ENCODE measurements at places on chromosomes 7 and 10.

- no peak for DNase-seq
Measured at GRCh38 chr7:71637578-71637977, 505.6 kb downstream of the GALNT17 start.

- no peak for DNase-seq
Measured at GRCh38 chr7:14196555-14196954, 207.1 kb upstream of the ETV1 start.

GRCh38 chr10:56632537-56632936 lies 271.5 kb upstream of the ZWINT start:
- DNase-seq = no peak

DNA sequence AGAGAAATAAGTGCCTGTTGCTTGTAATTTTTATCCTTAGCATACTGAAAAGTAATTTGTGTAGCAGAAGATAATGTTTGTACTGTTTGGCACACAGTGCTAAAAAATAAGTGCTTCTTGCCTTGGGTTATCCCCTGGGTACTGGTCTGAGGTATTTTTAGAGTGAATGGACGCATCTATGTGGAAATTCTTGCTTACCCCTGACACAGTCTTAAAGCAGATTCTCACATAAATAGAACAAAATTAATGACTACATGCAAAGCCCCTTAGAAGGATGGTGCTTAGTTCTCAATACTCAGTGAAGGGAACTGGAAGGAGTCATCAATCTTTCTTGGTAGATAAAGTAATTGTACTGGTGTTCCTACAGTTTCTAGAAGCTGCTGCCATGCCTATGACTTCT lies 548.6 kb downstream of the ARL4A start:
- DNase-seq = no peak

DNA sequence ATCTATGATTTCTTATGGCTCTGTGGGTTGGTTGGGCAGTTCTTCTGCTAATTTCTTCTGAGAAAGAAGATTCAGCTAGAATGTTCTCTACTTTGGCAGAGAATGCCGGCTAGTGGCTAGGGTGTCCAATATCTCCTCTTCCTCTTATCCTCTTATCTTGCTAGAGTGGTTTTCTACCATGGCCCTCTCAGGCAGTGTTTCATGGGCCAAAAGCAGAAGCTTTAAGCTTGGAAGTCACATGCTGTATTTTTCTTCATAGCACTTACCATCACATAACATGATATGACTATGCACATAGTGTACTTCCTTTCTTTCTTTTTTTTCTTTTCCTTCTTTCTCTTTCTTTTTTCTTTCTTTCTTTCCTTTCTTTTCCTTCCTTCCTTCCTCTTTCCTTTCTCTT lies 140.0 kb downstream of the ITGB8 start:
- no peak for DNase-seq

DNA sequence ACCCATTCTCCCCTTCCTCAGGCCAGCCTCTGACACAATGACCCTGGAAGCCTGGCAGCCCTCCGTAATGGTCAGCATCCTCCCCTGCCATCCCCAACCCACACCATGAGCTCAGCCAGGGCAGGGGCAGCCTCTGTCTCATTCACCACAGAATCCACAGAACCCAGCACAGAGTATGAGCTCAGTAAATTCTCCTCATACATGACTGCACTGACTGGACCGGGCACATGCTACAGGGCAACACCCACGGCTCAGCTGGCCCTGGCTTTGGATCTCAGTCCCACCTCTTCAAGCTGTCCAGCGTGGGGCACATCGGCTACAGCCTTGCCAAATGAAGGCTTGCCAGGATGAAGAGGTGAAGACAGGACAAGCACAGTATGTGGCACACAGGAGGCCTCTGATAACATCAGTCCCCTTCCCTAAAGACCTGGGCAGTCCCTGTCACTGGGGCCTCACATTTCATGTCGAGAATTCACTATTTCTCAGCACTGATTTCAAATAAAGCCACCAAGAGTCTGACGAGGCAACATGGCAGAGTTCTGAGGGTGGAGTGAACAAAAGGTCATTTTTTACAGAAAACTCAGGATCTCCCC lies 7.9 kb downstream of the GPRIN2 start:
- DNase-seq = no peak

DNA sequence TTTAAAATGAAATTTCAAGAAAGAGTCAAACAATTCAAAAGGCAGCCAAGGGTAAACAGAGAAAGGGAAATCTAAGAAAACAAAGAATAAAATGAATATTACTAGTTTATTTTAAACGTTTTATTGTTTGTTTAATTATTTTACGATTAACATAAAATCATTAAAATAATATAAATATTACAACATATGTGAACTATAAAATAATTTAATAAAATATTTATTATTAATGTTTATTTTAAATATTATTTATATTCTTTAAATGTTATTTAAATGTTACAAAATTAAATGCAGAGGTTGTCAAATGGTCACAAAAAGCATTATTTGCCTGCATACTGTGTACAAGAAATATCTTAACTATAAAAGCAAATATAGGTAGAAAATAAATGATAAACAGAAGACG lies 786.7 kb upstream of the GHITM start:
- DNase-seq = no peak

Measured in activated T-helper 1 cell treated with anti-CD3 and anti-CD28 coated beads, Interleukin-2, amount 50 U/mL, for 16 hours (primary cell).